Activated CD4-positive, alpha-beta memory T cell treated with anti-CD3 and anti-CD28 coated beads, Interleukin-2, amount 10 ng/mL, durations not matched to agents 7 days and 5 days (primary cell): ENCODE measurements at places on chromosomes 5 and 9.

DNA sequence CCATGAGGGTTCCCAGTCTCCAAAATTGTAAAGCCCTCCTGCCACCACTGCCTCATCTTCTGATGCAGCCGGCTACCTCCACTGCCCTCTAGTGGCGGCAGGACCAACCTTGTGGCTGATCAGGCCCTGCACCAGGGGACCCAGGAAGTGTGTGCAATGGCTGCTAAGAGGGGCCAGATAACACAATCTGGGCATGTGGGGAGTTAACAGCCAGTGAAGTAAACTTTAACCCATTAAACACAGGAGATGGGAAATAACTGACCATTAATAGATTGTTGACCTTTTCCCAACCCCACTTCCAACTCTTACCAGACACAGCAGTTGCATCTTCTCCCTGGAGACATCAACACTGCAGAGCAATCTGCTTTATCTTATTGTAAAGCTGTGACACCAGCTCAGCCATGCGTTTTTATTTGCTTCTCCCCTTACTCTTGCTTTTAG lies 63.3 kb downstream of the FREM1 start:
- peak; percentile 60 for DNase-seq

DNA sequence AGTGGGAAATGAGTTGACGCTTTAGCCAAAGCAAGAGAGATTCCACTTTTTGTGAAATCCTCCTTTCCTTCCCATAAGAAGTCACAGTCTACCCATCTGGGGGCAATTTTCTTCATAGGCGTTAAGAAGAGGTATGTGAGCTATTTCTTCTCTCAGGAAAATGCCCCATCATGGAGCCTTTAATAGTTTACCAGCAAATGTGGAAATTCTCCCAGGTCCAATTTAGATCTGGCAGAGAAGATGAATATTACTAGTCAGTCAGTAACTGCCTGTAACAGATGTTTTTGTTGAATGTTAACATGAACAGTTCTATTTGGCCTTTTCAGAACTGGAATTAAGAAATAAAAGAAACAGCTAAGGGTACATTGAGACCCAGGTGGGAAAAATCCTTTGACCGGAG lies 156.4 kb upstream of the RFX3 start:
- no peak for DNase-seq

DNA sequence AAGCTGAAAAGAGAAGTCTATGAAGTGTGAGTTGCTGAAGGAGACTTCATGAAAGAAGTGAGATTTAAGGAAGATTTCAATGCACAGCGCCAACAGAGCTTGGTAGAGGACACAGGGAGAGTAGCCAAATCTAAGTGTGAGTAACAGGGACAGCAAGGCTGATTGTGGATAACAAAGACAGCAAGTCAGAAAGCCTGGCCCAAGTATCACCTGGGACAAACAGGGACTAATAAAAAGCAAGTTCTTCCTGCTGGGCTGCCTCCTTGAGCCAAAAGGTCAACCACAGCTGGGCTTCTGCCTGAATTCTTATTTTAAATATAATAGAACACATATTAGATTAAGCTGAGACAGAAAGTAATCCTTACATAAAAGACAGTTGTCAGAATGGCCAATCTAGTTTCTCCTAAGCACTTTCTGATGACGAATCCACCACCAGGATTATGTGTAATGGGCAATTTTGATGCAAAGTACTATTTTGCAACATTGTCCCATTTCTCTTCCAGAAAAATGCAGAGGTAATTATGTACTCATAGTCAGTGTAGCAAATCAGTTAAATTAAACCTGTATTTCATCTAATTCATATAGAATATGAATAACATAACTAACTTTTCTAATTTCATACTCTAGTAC lies 73.8 kb downstream of the MAPKAP1 start:
- no peak for DNase-seq

- no peak for DNase-seq
Observed at GRCh38 chr5:143110591-143110990, 292.9 kb downstream of the NR3C1 start.

DNA sequence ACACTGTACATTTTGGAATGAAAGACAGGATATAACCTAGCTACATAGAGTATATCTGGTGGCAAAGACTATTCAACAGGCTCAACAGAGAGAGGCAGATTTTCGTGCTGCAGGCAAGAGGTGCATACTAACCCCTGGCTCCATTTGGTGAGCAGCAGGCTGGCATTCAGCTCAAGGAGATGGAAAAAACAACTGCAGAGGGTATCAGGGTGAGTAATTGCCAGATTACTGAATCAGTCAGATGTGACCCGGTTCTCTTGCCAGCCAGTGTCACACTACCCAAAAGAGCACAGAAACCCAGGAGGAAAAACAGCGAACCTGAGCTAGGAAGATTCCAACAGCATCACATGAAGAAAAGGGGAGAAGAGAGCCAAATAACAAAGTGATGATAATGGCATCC lies 130.4 kb upstream of the PRLR start:
- DNase-seq = no peak
